ENCODE measurements at places on chromosomes 7 and 10. TPM values are rescaled to one million over a fixed set of nuclear protein-coding genes. Genes with fewer than 3 reads are reported as not detected.

ANKRD61 gene
- 0.16 TPM for total RNA-seq

GRCh38 chr7:28823582-28823981, 134.5 kb downstream of the TRIL start:
- no peak for DNase-seq

CRHR2 gene
- not detected for total RNA-seq

- no peak for DNase-seq
Observed at GRCh38 chr10:15197276-15197675, 28.8 kb upstream of the NMT2 start.

- no peak for DNase-seq
Observed at GRCh38 chr7:24504040-24504439, 69.2 kb upstream of the PALS2 start.

DNA sequence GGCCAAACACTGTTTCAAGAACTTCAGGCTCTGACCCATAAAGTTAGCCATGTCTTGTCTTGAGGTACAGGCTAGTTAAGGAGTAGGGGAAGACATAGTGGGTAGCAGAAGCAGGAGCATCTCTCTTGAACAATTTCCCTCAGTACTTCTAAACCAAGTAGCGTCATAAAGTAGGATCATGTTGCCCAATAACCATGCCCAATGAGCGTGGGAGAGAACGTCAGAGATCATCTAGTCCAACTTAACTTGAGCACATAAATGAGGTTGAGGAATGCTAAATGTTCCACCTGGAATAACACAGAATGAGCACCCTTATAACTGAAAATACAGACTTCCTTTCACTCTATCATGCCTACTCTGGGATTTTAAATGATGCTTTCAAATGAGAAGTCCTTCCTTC, 134.9 kb downstream of the AOAH start:
- DNase-seq = no peak

GRCh38 chr7:96344236-96344635, 22.3 kb upstream of the SLC25A13 start:
- DNase-seq = no peak

- no peak for DNase-seq
Observed at GRCh38 chr10:126373147-126373546, 15.1 kb downstream of the ADAM12 start.

DNA sequence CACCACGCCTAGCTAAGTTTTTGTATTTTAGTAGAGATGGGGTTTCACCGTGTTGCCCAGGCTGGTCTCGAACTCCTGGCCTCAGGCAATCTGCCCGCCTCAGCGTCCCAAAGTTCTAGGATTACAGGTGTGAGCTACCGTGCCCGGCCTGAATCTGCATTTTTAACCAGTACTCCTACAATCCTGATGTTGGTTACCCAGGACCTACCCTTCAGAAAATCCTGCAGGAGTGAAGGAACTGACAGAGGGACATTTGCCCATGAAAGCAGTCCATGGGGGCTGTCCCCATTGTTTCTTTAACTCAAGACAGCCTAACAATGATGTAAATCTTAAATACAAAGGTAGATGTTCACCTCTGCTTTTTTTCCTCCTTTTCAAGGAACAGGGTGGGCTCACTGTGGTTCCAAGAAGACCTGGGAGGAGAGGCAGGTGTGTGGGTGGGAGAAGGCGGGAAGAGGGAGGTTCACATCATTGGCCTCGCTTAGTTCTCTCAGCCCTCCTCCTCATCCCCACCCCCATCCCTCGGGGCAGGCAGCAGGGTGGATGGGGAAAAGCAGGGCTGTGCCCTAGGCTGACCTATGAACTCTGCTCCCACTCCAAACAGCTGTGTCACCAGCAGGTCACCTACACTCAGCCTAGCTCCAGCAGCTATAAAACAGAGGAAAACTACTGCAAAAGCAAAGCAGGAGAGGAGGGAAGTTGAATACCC, 13.5 kb downstream of the LRRC20 start:
- DNase-seq = no peak

CAV1 gene
- 1.2 TPM for total RNA-seq

IL6 gene
- total RNA-seq = 10.0 TPM
